ENCODE measurements at places on chromosomes 7 and 10.

DNA sequence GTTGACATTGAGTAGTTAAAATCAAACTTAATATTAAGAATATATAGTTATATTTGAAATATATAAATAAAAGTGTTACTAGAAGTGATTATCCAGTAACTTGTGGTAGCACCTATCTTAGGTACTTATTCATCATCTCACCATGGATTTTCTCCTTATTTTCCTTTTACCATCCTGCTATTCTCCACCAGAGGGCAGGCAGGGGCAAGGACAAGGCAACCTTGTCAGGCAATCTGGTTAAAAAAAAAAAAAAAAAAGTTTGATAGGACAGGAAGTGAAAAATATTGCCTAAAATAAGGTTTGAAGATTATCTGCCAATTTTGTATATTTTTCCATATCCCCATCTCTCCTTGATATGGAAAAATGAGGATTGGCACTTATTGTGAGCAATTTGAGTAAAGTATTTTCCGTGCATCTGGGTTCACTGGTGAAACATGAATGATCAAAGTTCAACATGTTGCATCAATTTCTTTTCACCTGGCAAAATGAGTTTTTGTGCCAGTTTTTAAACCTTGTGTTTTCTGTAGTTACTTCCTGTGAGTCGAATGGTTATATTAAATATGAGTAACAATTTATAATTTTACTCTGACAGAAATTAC lies 256.7 kb downstream of the AGMO start:
- peak; percentile 44 for DNase-seq

GRCh38 chr7:21217365-21217764 lies 210.5 kb upstream of the SP4 start:
- no peak for DNase-seq

GRCh38 chr10:11654659-11655058 lies 43.2 kb upstream of the USP6NL start:
- no peak for DNase-seq

DNA sequence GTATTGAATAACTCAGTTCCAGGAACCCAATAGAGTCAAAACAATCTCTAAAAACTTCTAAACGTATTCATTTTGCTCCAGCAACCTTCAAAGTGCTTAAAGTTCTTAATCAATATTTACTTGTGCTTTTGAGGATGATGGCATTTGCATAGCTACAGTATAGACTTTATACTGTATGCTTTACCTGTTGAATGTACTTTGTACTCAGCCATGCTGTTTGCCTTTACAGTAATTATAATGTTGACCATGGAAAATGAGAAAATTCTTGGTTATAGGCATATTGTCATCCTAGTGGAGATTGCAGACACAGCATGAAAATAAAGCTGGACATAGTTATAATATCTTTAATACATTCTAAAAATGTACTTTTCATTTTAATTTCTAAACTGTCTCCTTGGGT lies 762.7 kb upstream of the PHF14 start:
- DNase-seq = no peak

GRCh38 chr7:684416-684815 lies 42.1 kb upstream of the DNAAF5 start:
- no peak for DNase-seq

DNA sequence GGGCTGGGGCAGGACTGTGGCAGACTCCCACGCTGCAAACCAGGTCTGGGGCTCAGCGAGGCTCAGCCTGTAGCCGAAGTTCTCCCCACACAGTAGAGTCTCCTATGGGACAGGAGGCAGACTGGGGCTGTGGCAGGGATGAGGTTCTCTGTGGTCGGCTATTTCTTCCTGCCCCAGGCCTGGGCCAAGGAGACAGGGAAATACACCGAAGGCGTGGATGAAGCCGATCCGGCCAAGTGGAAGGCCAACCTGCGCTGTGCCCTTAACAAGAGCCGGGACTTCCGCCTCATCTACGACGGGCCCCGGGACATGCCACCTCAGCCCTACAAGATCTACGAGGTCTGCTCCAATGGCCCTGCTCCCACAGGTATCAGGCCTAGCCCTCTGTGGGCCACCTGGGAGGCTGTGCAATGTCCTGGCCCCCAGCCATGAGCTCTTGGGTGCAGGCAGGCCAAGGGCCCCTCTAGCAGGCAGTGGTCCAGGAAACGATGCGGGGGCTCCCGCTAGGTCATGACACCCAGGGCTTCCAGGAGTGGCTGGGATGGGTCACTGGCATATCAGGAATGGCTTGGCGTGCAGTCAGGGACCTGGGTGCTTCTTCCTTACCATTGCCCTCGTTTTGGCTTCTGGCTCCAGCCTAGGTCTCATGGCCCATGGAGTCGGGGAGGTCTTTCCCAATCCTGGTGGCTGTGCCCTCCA lies 8.1 kb downstream of the IRF5 start:
- DNase-seq = no peak

DNA sequence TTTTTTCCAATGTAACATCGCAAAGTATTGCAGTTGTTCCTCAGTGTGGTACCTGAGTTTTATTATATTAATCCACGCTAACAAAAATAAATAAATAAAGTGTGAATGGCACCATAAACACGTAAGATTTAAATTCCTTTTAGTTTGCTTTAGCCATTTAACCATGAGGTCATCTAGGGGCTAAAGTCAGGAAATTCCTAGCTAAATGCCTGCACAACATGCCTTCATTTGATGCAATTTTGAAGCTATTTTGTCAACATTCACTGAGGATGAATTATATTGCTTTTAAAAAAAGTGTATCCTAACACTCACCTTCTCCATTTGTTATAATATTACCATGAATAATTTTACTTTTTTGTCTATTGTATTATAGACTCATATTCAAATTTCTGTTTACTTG lies 714.4 kb downstream of the GATA3 start:
- no peak for DNase-seq

- DNase-seq = no peak
These were observed 71.7 kb downstream of the RAMP3 start for GRCh38 chr7:45229156-45229920.

DNA sequence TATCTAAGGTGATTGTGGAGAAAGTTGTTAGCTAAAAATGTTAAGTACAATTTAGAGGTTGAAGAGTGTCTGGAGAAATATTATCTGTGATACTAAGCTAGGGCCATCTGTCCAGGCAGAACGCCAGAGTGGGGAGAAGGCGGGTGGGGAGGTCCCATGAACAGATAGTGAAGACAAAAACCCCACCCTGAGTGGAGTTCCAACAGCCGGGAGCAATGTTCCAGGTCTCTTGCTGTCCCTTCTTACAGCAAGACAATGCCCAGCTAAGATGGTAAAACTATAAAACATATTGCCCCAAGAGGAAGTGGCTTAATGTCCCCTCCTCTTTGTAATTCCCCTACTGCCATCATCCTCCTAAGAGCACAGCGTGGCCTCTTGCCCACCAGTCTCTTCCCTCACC lies 10.4 kb upstream of the IL15RA start:
- DNase-seq = no peak

- no peak for DNase-seq
These were observed 89.3 kb upstream of the PITRM1 start for GRCh38 chr10:3261921-3262320.
